ENCODE measurements at places on chromosomes 2 and 18.

DNA sequence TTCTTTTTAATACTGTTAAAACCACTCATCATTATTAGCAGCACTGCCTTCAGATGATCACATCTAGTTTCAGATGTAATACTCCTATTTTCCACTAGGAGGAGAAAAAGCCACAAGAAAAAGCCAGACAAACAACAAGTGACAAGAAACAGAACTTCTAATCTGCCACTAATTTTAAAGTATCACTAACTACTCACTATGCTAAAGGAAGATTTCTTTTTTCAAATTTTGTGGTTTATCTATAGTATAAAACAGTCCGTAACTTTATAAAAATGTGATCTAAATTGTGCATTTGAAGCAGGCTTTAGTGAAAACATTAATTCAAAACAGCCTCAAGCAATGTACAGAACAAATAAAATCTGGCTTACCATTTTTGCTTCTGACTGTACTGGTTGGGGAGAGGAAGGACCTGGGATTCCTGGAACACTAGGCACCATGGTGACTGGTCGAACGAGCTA is 56.8 kb downstream of the ATF2 start:
- DNase-seq, result peak; percentile 81

DNA sequence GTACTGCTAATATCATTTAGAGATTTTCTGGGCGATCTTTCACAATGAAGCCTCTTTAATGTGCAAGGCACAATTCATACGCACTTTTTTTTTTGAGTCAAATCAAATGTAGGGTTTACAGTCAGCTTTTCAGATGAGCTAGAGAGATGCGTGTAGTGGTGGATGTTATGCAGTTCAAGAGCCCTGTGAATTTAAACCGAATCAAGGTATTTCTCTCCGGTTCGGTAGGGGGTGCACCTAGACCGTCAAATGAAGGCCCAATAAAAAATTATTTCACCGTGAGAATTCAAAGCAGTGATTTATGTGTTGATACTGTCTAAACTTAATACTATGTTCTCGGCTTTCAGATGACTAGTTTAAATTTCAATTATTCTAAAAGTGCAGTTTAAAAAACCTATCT is 1.1 kb downstream of the PTH2R start:
- DNase-seq, result peak; percentile 74

GRCh38 chr2:164667566-164667965 is 46.3 kb upstream of the GRB14 start:
- no peak for DNase-seq

DNA sequence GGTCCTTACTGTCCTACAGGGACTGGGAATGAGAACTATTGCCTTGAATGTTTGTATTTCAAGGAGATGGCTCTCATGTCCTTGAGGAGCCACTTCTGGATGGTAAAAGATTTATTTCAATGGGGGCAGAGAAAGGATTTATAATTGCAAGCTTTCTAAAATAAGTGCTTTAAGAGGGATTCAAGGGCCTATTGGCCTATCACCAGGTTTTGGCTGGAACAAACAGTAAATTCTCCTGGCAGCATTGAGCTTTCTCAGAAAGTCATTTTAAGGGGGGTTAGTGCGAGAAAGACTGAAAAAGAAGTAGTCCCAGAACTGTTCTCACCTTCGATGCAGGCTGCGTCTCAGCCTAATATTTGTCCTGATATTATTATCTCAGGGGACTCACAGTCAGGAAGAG is 29.8 kb downstream of the DPP10 start:
- DNase-seq, result no peak

DNA sequence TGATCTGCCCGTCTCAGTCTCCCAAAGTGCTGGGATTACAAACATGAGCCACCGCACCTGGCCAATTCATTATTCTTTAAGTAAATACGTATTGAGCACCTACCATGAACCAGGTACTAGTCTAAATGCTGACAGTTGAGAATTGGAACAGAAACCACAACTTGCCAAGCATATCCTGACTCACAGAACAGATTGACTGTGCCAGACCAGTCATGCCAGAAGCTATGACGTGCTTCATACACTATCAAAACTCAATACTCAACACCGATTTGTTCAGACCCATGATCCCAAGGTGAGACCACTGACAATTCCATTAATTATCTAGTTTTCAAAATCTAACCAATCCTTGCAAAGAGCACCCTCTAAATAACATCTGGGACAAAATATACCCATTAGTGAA is 148.6 kb downstream of the B3GNT2 start:
- no peak for DNase-seq

GRCh38 chr18:48801728-48802542 is 148.8 kb downstream of the SMAD7 start:
- no peak for DNase-seq

DNA sequence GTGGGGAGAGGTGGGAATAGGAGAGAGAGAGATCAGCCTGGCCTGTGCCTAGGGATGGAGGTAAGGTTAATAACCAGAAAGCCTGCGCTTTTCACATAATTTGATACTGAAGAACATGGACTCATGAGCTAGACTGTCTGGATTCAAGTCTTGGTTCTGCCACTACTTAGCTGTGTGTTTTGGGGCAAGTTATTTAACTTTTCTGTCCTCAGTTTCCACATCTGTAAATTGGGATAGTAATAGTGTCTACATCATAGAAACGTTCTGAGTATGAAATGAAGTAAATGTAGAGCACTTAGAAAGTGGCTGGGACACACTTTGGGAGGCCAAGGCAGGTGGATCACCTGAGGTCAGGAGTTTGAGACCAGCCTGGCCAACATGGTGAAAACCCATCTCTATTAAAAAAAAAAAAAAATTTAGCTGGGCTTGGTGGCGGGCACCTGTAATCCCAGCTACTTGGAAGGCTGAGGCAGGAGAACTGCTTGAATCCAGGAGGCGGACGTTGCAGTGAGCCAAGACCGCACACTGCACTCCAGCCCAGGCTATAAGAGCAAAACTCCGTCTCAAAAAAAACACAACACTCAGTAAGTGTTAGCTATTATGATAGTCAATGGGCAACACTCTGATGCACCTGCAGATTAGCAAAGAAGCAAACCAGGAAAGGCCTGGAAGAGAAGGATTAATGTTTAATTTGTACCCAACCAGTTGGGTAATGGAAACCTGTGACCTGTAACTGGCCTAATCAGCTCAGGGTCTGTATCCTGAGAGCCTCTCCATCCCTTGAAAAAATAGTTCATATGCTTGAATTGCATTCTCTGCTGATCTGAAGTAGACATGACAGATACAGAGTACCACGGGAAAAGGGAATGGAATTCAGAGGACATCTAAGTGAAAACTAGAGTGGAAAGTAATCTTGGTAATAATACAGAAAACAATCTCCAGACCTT is 6.8 kb downstream of the GALM start:
- no peak for DNase-seq

DNA sequence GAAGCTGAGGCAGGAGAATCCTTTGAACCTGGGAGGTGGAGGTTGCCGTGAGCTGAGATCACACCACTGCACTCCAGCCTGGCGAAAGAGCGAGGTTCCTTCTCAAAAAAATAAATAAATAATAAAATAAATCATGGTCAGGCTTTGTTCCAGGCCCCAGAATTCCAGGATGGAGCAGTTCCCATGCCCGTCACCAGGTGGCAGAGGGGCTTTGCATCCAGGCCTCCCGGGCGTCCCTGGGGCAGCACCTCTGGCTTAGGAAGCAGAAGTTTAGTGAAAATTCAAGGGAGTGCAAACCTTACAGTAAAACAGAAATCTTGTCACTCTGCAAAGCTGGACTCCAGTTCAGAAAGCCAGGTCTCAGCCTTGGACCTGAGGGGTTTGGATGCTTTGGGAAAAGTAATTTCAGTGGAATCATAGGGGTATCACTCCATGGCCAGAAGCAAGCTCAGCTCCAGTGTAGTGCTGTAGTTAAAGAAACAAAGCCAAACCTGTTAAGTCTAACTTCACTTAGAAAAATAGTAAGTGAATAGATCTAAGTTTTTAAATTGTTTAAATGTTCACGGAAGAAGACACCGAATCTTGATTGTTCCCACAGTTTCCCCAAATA is 512.7 kb downstream of the CMPK2 start:
- peak; percentile 12 for DNase-seq

- no peak for DNase-seq
Measured at GRCh38 chr2:8234253-8234652, 447.6 kb upstream of the ID2 start.

DNA sequence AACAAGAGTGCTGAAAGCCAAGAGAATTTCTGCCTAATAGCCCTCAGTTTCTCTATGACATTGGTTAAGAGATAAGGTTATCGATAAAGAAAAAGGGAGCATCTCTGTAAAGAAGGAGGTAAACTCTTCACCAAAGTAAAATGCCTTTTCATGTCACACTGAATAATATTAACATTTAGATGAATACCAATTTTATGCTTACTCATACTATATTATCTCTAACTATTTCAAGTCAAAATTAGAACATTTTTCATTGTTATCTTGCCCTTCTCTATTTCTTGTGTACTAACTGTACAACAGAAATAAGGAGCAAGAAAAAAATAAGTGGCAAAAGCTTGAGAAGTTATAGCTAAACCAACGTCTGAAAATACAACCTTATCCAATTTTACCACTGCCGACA is 127.5 kb downstream of the EXOC6B start:
- DNase-seq, result no peak

GRCh38 chr2:86249579-86250391 is 50.5 kb downstream of the MRPL35 start:
- peak; percentile 22 for DNase-seq

DNA sequence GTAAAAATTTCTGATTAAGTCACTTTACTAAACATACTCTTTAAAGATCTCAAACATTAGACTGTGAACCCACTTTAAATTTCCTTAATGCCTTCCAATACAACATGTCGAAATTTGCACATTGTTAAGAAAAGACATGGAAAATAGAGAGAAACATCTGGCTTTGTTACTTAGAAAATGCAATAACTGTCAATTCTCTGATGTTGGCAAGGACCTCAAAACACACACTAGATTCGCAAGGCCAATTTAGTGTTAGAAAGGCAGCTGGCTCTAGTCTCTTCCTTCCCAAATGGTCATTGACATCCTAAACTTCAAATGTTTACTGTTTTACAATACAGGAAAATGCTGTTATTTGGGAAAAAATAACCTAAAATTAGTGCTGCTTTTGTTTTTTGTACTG is 110.6 kb downstream of the UPP2 start:
- DNase-seq, result no peak

- no peak for DNase-seq
Measured at GRCh38 chr18:78273876-78274275, 705.7 kb upstream of the SALL3 start.

- no peak for DNase-seq
Measured at GRCh38 chr2:205865905-205866441, 183.7 kb downstream of the NRP2 start.

DNA sequence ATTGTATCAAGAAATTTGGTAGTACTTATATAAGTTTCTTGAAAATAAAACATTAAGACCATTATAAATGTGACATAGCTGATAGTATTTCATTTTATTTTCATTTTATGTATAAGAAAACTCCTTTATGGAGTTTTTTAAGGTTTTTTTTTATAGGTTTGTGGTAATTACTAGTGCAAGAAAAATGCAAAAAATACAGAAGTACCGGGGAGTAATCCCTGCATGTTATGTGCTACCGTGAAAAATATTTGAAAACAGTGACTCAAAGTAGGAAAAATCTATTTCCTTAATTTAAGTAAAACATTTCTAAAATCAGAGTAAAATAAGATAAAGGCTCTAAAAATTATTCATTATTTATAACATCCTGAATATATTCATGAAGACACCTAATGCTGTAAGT is 21.6 kb downstream of the ZSWIM2 start:
- DNase-seq, result no peak

GRCh38 chr2:163731735-163732134 is 4.1 kb downstream of the FIGN start:
- no peak for DNase-seq

DNA sequence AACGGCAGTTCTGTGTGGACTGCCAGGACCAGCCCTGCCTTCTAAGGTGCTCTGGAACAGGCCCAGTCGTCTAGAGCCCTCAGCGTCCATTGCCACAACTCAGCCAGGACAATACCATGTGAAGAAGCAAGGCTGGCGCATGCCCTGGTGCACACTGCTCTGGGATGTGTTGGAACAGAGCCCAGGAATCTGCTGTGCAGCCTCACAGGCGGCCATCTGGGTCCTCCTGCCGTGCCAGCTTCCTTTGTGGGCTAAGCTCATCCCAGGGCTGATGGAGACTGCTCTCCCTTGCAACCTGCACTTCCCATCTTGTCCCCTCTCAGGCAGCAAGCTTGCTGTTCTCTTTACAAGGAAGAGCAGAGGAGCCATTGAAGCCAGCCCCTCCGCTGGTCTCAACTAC is 246.4 kb upstream of the PXDN start:
- DNase-seq, result peak; percentile 34

DNA sequence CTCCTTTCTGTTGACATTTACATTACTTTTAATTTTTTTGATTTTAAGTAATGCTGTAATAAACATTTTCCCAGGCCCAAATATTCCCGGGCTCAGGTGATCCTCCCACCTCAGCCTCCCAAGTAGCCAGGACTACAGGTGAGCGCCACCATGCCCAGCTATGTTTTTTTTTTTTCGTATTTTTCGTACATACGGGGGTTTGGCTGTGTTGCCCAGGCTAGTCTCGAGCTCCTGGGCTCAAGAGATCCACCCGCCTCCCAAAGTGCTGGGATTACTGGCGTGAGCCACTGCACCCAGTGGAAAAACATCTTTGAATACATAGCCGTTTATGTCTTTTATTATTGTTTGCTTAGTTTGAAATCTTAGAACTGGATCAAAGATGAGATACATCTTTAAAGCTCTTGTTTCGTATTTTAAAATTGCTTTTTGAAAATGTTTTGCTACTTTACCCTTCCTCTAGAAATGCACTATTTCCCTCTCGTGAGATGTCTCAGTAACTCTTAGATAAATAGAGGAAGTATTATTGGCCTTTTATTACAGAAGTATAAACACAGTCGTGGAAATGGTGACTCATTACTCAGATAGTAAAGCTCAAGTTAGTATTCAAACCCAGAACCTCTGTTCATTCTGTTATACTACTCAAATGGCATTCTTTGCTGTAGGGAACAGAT is 2.4 kb downstream of the SMCHD1 start:
- DNase-seq, result peak; percentile 90

DNA sequence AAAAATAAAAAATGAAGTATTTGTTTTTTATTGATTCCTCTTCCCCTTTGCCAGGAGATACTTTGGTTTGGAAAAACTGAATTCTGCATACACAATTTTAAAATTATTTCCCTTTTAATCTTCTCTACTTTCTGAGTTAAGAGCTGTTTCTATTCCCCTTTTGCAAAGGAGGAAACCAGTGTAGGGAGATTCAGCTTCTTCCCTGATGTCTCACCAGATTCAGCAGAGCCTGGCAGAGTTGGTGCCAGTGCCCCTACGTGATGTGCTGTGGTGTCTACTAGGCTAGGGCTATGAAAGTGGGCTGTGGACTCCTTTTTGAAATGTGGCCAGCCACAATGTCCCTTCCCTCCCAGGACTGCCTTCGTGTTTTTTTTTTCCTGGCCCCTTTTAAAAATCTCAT is 2.4 kb downstream of the RPE start:
- DNase-seq, result no peak
